HS-27A (cell line): ENCODE measurements at places on chromosomes 6 and 20.

DNA sequence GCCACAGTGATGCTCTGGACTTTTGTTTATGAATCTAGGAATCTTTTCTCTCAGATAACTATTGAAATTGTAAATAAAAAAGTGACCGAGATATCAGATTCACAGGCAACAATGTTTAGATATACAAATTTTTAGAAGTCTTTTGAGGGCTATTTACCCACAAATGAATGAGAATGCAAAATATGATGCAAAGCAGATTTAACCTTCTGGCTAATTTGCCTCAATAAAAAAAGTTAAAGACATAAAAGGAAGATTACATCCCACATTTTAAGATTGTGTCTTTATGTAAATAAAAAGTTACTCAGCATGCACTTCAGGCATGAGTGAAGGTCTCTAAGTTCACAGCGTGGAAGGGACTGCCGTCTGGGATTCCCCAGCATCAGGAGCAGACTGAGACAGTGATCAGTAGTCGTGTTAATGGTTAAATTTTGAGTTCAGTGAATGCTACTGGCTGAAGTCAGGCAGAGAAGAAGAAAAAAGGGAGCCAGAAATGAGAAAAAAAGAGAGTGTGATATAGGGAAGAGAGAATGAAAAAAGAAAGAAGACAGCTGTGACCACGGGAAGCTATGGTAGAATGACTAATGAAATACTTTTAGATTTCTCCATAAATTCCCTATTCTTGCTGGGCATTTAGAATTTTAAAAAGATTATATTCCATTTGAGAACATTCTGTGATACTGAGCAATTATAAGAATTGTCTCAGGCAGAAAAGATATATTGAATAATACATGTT is 93.6 kb downstream of the MYB start:
- no peak for DNase-seq

DNA sequence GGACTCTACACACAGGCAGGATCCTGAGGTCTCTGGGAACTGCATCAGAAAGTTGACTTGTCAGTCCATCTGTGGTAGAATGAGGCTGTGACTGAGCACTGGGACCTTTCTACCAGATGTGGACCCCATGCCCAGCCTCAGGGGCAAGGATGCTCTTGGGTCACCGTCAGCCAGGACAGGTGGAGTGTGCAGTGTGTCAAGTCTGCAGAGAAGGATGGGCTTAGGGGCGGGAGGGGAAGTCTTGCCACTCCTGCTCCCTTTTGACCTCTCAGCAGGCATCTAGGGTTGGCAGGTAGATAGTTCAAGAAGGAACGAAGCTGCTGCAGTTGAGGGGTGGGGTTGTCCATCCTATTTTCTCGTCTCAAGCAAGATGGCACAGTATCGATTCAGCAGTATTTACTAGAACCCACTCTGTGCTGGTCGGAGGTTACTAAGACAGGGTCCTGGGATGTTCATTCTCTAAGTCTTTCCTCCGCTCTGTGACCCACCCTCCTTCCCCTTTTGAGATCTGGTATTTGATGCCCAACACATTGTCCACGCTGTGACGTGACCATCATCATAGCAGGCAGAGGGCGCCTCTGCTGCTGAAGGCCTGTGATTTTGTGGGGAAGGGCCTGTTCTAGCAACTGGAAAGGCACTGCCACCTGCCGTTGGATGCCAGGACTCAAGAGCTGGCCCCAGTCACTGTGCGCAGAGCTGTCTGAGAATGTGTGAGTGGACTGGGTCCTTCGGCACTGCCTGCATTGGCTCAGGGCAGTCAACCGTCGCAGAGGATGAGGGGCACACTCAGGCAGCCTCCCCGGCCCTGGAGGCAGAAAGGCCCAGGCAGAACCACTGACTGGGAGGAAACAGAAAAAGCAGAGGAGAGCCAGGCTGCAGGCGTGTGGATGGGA is 23.2 kb downstream of the RBCK1 start:
- no peak for DNase-seq

DNA sequence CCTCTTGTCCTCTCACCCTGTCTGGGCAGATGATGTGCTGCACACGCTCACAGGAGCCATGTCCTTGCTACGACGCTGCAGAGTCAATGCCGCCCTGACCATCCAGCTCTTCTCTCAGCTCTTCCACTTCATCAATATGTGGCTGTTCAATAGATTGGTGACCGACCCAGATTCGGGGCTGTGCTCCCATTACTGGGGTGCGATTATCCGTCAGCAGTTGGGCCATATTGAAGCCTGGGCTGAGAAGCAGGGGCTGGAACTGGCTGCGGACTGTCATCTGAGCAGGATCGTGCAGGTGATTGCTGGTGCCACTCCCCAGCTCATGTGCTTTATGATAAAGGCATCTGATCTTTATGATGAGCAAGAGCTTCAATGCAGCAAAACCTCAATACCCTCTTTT is 82.3 kb upstream of the KIF25 start:
- DNase-seq: no peak

- DNase-seq: no peak
Measured at GRCh38 chr6:148398678-148399077, 56.0 kb downstream of the SASH1 start.

GRCh38 chr20:50314678-50315335 is 124.2 kb downstream of the CEBPB start:
- DNase-seq: no peak

- DNase-seq: no peak
Measured at GRCh38 chr6:47967843-47968242, 143.2 kb downstream of the PTCHD4 start.

- DNase-seq: no peak
Measured at GRCh38 chr20:44393608-44394451, 38.3 kb downstream of the HNF4A start.

DNA sequence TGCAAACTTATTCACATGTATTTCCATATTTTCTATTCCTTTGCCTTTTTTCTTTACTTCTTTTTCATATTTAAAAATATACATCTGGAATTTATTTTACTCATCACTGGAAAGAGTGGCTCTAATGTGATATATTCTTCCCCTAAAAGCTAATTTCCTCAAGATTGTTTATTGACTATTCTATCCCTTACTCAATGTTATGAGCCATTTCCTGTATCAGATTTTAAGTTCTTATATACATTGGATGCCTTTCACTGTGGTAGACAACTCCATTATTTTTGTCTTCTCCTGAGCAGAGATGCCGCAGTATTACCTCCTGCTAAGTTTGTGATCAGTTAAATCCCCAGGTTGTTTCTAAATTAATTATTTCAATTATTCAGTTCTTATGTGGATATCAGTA is 418.4 kb upstream of the JAG1 start:
- DNase-seq: no peak

DNA sequence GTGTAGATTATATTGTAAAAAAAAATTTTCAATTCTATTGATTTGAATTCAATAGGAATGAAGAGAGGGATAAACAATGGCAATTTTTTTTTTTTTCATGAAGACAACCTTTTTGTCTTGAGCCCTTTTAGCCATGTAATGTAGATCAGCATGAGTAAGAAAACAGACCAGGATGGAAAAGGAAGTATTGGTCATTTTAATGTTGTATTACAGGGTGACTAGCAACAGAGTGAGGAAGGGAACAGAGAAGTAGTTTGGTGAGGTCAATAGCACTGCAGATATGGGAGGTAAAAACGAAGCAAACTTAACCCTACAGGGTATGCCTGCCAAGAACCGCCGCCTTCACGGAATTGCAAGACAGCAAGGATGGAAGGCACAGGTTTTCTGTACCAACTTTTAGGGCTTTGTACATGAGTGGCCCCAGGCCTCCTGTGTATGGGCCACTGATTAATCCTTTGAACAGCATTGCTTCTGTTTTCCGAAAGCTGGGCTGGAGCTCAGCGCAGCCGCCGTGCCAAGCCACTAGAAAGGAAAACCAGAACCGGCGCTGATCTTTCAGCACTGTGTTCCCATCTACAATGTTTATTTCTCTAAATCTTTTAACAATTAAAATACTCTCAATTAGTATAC is 383.7 kb downstream of the CENPW start:
- DNase-seq: no peak

GRCh38 chr20:42313704-42314103 is 695.5 kb upstream of the CHD6 start:
- DNase-seq: no peak

DNA sequence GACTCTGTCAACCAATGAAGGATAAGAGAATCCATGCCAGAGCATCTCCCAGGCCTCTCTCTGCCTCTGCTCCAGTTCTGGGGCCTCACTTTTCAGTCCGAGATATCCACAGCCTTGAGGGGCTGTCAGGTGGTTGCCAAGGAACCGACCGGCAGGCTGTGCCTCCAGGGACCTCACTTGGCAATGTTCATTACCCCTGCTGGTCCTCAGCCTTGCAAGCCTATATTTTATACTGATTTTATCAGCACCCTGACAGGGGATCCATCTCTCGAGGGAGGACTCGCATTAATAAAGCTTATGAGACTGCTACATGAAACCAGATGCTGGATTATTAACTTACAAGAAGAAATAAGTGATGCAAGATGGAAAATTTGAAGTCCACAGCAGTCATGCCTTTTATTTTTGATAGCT is 39.9 kb downstream of the TMC2 start:
- no peak for DNase-seq

GRCh38 chr6:145020543-145020942 is 714.8 kb downstream of the EPM2A start:
- no peak for DNase-seq

- no peak for DNase-seq
Measured at GRCh38 chr6:108134213-108134970, 31.4 kb upstream of the NR2E1 start.

GRCh38 chr6:92329208-92329847 is 1090.0 kb downstream of the EPHA7 start:
- DNase-seq: no peak

DNA sequence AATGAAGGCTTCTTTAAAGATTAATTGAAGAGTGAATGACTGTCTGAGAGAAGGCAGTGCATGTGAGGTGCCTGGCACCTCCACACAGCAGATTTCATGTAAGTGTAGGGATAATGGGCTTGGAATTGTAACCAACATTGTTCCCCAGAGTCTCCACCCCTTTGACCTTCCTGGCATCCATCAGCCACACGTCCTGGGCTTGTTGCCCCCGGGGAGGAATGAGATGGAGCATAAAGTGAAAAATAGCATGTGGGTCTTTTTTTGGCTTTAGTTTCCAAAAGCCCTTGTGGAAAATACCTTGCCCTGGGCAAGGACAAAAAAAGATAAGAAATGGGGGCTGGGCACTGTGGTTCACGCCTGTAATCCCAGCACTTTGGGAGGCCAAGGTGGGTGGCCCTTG is 242.2 kb upstream of the ECI2 start:
- no peak for DNase-seq

DNA sequence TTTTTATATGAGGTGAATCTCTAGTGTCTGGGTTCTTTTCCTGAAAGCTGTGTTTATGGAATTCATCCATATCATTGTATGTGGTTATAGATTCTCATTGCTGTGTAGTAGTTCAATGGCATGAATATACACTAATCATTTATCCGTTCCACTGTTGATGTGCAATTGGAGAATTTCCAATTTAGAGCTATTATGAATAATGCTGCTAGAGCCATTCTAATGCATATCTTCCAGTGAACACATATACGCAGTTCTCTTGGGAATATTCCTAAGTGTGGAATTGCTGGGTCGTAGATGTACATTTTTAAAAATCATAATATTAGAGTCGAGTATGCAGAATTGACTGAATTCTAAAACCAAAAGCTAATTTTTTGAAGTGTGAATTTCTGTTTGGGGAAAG is 327.5 kb upstream of the JAG1 start:
- DNase-seq: no peak

DNA sequence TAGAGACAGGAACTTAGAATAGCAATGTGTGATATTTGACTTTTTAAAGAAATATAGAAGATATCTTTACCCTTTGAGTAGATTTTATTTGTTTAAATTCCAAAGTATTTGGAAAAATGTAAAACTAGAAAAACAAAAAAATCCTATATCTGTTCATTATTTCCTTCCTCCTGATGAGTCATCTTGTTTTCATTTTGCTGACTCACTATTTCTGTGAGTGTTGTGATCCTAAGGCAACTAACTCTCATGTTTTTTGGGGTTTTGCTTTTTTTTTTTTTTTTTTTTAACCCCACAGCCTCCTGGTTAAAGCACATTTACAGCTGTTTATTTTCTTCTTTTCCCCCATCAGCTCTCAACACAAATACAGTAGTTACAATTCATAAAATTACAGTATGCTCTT is 37.8 kb upstream of the THEMIS start:
- no peak for DNase-seq

DNA sequence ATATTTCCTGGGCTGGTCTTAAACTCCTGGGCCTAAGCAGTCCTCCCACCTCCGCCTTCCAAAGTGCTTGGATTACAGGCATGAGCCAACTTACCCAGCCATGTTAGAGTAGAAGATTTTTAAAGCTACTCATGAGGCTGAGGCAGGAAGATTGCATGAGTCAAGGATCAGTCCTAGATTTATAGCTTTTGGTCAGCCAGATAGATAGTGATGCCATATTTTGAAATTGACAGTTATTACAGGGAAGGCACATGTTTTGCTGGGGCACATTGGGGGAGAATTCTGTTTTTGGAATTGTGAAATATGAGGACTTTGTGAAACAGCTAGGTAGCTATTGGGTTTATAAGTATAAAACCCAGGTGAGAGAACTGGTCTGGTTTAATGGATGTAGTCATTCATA is 40.9 kb downstream of the DOP1A start:
- no peak for DNase-seq

DNA sequence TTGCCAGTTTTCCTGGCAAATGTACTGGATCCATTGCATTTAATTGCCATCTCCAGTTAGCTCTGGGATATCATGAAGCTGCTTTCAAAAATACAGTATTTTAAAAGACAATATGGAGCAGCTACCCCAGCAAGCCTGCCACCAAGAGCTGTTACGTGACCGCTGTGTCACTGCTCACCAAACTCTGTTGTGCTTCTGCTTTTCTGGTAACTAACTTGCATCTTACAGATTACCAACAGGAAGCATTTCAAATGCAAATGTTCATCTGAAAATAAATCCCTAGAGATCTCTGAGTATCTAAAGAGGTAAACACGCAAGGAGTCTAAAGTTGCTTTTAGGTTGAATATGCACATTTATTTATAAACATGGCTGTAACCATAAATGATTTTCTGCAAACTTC is 1008.3 kb downstream of the KIF16B start:
- no peak for DNase-seq

DNA sequence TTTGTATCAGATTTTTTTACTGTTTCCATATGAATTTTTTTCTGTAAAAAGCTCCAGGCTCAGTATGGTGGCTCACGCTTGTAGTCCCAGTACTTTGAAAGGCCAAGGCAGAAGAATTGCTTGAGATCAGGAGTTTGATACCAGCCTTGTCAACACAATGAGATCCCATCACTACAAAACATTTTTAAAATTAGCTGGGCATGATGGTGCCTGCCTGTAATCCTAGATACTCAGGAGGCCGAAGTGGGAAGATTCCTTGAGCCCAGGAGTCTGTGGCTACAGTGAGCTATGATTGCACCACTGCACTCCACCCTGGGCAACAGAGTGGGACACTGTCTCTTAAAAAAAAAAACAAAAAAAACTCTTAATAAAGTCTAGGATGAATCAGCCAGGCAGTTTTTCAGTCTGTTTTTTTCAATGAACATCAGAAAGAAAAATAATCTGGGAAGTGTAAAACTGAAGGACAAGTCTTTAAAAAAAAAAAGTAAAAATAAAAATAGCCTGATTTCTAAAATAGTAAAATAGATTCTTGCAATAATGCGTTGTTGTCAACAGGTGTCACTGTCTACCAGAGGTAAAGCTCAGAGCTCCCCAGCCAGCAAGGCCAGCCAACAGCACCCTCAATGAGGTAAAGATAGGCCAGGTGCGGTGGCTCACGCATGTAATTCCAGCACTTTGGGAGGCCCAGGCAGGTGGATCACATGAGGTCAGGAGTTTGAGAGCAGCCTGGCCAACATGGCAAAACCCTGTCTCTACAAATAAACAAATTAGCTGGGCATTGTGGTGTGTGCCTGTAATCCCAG is 9.3 kb upstream of the ATG5 start:
- no peak for DNase-seq
